ENCODE measurements at places on chromosomes 11 and 22.
A peak's percentile ranks its signal among the peaks of the same experiment; 100 is the strongest.

DNA sequence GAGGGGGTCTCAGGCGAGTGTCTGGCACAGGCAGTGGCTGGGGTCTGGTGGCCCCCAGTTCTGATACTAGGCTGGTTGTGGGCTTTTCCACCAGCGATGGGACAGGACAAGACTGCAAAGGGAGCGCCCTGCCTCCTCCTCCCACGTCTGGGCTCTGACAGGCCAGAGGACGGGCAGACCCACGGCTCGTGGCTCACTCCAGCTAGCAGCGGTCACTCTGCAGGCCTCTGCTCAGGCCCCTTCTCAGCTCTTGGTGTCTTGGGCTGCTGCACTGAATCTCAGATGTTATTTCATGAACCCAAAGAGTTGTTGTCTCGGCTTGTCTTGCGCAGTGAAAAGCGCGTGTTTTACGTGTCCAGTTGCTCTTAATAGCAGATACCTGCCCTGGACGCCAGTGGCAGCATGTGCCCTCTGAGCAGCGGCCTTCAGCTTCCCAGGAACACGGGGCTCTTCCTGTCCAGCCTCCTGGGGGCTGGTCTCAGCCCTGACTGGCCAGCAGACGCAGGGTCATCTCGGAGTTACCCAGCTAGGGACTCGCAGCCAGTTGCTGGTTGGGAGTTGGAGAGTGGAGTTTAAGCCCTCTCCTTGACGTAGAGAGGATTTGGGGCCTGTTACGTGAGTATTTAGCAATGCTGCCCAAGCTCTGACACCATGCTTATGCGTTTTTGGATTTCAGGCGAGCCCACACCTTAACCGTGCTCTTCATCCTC is 9.6 kb downstream of the PTDSS2 start:
- DNase-seq: no peak

DNA sequence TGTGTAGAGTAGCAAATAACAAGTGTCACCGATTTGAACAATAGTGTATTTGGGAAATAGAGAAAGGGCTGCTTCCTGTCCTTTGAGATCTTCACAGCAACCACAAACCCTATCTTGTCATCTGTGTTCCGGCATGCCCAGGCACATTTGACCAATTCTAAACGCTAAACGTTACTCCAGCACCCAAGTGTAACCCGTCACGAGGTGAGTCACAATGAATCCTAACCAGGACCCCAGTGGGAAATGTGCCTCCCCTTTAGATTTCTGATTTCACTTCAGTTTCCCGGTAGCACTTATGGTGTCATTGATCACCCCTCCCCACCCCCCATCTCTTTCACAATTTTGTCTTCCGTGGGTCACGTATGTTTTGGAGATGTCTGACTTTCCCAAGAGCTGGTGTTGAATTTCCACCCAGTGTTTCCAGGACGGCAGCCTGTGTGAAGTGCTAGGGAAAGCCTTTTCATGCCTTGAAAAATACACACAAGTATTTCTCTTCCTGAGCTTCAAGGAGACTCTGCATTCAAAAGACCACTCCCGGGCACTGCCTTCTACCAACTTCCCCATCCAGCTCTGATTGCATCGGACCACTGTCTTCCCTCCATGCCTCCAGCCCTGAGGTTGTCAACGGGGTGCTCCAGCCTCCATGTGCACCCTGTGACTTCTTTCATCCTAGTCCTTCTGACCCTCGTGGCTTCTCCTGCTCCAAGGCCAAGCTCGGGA is 10.5 kb upstream of the C11orf24 start:
- no peak for DNase-seq

- peak; percentile 64 for DNase-seq
Observed at GRCh38 chr11:80980227-80980626, 1539.4 kb upstream of the TENM4 start.

GRCh38 chr11:120305286-120305685 is 19.8 kb upstream of the TLCD5 start:
- DNase-seq: no peak

GRCh38 chr11:86158704-86159580 is 85.6 kb upstream of the EED start:
- DNase-seq: no peak

DNA sequence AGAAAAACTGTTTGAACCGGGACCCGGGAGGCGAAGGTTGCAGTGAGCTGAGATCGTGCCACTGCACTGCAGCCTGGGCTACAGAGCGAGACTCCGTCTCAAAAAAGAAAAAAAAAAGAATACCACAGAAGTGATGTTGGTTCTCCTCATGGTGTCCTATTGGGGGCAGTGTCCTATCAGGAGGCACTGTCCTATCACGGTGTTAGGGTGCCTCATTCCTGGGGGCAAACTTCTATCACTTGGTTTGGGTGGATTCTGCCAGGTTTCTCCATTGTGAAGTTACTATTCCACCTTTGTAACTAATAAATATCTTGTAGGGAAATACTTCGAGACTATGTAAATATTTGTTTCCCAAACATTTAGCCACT is 19.6 kb downstream of the PRR14L start:
- no peak for DNase-seq

- DNase-seq: no peak
Observed at GRCh38 chr22:44184006-44184405, 3.3 kb downstream of the PARVG start.

DNA sequence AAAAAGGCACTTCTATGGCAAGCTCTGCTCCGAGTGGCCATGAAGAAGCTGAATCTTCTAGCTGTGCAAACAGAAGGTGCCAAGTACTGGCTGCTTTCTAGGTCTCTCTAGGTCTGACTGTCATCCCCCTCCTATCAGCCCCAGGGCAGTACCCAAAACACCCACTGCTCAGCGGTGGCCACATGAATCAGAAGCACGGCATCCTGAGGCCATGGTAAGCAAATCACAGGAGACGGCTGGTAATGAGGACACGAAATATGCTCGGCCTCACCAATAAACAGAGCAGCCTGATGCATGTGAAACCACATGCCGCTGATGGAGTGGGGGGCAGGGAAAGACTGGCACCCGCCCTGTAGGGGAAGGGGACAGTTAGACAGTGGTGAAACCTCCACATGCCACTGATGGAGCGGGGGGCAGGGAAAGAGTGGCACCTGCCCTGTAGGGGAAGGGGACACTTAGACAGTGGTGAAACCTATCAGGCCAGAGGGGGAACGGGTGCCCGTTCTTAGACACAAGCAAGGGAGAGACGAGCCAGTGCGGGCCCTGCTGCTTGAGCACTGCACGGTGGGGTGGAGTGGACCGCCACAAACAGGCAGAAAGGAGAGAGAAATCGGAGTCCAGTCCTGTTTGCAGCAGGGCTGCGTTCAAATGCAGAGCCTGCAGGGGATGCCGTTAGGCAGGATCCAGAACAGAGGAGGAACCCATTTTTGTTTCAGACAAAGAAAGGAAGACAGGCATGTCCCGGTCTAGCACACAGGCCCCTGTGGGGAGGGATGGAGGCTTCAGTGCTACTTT is 29.9 kb upstream of the MOB2 start:
- DNase-seq: no peak

DNA sequence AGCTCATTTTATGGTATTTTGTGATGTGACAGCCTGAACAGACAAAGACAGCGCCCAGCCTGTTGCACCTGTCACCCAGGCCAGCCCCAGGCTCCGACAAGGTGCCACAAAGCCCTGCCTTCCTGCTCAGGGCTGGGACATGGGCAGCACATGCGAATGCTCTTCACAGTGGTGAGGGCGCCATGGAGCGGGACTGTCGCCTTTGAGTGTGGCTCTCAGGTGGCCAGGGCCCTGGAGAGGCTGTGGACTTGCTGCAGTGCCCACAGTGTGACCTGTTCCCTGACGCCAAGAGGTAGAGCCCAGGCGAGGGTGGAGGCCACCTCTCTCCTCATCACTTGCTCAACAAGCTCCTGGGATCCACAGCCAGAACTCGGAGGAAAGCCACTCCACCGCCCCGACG is 346.3 kb downstream of the SHANK2 start:
- no peak for DNase-seq

- no peak for DNase-seq
Observed at GRCh38 chr11:31879681-31880080, 68.6 kb upstream of the PAX6 start.

- DNase-seq: peak; percentile 20
Observed at GRCh38 chr11:127843483-127844396, 743.6 kb downstream of the ETS1 start.

DNA sequence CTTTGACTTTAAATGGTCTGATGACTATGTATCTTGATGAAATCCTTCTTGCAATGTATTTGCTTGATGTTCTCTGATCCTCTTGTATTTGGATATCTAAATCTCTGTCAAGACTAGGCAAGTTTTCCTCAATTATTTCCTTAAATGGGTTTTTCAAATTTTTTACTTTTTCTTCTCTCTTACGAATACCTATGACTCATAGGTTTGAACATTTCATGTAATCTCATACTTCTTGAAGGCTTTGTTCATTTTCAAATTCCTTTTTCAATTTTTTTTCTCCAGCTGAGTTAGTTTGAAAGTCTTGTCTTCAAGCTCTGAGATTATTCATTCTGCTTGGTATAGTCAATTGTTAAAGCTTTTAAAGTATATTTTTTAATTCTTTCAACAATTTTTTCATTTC is 13.1 kb downstream of the OR10W1 start:
- DNase-seq: no peak

DNA sequence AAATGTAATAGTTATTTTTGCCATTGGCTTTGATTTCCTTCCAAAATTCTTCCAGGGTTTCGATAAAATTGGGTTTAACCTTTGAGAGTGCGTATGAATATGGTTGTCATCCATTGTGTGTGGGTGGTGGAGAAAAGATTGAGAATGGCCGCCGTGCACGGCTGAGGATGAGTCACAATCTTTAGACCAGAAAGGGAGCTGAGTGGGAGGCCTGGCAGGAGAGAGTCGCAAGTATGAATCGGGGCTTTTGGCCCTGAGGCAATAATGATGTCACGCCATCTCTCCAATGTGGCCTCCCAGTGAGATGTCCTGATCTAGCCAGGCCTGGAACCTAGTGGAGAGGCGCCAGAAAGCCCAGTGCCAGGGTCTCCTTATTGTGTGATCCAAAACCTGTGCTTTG is 33.1 kb upstream of the SMPD1 start:
- peak; percentile 46 for DNase-seq

DNA sequence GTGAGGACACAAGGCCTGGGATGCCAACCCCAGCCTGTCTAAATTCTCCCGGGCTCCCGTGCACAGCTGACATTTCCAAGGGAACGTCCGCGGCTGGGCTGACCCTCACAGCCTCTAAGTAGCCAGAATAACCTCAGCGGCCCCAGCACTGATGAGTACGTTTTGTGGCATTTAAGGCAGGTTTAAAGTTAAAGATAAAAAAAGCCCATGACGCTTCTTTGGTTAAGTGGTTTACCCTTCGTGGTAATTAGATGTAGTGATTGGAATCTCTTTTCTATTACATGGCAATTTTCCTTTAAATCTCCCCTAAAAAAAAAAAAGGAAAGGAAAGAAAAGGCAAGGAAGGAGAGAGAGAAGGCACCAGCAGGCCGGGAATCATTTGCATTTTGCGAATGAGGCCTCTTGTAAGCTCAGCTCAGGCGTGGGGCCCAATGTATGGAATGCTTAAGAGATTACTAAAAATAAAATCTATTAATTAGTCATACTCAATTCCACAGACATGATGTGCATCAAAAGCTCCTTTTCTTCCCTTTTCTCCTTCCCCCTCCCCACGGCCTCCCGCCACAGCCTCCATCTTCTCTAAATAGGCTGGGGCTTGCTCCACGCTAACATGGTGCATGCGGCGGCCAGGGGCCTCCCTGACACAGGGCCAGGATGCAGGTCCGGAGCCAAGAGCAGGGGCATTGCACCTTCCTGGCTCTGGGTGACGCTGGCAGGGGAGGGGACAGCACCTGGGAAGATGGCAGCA is 44.1 kb downstream of the MACROD1 start:
- DNase-seq: peak; percentile 78

GRCh38 chr11:77377734-77378133 is 76.2 kb upstream of the GDPD4 start:
- no peak for DNase-seq

DNA sequence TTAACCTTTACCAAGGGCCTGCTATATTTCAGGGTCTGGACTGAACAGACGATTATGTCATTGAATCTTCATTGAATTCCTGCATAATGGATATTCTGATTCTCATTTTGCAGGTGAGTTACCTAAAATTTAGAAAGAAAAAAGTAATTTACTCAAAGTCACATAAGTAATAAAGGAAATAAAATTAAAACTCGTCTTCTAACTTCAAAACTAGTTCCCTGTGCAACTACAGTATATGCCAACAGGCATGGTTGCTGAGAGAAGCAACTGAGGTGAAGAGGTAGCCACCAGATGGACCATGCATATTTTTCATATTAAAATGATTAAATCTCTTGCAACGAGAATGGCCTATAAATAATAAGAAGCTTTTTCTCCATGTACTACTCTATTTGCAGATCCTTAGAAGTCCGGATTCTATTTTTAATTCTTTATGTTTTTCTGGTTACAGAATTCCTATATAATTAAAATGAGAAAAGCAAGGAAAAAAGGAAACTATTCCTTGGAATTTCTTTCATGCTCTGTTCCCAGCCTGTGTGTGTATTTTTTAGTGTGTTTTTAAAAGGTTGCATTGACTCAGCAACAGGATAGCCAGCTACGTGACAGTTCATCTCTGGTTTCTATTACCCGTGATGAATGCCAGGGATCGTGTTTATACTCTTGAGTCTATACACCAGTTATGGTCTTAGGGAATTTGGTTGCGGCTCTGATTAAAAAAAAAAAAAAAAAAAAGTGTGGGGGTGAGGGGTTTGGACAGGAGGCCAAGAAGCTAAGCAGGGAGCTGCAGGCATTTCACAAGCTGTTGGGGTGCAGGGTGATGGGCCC is 186.8 kb downstream of the ETS1 start:
- DNase-seq: no peak

DNA sequence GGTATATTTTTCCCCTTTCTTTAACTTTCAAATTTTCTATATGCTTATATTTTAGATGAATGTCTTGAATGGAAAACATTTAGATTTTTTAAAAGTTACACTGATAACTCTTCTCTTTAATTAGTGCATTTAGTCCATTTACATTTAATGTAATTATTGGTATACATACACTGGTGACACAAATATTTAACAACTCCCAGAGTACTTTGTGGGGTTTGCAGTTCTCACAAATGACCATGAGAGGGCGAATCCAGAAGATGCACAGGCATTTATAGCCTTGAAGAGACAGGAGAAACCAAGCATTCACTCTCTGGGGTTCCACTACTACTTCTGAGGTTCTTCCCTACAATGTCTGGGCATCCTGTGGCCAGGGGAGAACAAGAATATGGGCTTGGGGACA is 125.1 kb downstream of the TIMP3 start:
- no peak for DNase-seq

- DNase-seq: no peak
Observed at GRCh38 chr11:94154095-94154856, 25.6 kb downstream of the PANX1 start.

- no peak for DNase-seq
Observed at GRCh38 chr11:46296528-46297448, 19.3 kb downstream of the CREB3L1 start.

All from HS-5 (cell line).